Fibroblast of villous mesenchyme (primary cell): ENCODE measurements at places on chromosomes 1 and 21. TPM values are rescaled to one million over a fixed set of nuclear protein-coding genes. Genes with fewer than 3 reads are reported as not detected.

- DNase-seq, result no peak
Measured at GRCh38 chr1:11796036-11796828, 9.5 kb downstream of the MTHFR start.

DNA sequence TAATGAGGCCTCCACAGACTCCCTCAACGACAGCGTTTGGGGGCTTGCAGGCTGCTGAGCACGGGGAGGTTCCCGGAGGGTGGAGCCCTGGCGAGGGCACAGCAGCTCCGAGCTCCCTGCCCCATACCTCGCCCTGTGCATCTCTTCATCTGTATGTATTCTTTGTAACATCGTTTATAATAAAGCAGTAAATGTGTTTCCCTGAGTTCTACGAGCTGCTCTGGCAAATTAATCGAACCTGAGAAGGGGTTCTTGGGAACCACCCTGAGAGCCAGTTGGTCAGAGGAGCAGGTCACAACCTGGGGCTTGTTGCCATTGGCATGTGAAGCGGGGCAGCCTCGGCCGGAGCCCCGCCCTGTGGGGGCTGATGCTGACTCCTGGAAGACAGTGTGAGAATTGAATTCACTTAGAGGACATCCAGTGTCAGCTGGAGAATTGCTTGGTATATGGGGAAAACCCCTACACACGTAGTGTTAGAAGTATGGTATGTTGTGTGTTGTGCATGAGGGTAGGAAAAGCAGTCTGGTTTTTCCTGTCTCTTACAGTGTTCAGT, 11.5 kb downstream of the SLC37A1 start:
- DNase-seq, result no peak

DNA sequence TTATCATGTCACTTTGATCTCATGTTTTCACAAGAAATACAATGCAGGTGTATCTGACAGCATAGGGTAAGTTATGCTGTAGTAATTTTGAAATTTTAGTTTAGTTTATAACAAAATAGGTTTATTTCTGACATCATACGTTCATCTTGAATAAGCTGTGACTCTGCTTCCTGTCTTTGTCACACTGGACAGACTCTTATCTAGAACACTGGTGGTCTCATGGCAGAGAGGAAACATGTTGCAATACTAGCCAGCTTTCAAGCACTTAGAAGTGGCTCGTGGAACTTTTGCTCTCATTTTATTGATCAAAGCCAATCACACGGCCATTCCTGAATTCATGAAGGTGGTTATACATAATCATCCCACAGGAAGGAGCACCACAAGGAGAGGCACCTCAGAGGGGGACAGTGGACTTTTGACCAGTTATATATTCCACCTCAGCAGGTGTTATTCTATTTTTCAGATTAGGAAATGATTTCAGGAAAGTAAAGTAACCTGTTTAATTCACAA, 46.5 kb downstream of the CYP2J2 start:
- no peak for DNase-seq

GRCh38 chr1:20930427-20930826, 143.3 kb upstream of the HP1BP3 start:
- DNase-seq, result no peak

- no peak for DNase-seq
Measured at GRCh38 chr21:32543975-32544374, 41.3 kb downstream of the TCP10L start.

DNA sequence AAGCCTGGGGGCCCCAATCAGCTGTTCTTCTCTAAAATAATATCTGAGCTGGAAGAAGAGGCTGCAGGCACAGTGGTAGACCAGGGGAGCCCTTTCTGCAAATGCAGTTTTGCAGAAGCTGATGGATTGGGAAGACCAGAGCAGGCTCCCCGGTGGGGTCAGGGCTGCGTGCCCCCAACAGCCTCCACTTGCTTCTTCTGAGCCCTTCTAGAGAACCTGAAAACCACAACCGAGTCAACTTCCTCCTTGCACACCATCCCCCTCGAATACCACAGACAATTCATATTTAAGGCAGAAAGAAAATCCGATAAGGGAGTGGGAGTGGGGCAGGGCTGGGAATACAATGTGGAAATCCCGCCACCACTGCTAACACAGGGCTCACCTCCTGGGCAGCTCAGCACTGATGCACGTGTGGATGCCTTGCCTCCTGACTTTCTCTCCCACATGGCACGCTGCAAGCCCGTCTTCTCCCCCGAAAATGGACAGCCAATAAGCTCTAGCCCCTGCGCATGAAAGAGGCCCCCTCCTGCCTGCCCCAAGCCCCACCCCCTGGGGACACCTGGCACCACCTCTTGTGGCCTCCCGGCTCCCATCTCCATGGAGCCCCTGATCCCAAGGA, 25.4 kb upstream of the ALDH4A1 start:
- no peak for DNase-seq

DNA sequence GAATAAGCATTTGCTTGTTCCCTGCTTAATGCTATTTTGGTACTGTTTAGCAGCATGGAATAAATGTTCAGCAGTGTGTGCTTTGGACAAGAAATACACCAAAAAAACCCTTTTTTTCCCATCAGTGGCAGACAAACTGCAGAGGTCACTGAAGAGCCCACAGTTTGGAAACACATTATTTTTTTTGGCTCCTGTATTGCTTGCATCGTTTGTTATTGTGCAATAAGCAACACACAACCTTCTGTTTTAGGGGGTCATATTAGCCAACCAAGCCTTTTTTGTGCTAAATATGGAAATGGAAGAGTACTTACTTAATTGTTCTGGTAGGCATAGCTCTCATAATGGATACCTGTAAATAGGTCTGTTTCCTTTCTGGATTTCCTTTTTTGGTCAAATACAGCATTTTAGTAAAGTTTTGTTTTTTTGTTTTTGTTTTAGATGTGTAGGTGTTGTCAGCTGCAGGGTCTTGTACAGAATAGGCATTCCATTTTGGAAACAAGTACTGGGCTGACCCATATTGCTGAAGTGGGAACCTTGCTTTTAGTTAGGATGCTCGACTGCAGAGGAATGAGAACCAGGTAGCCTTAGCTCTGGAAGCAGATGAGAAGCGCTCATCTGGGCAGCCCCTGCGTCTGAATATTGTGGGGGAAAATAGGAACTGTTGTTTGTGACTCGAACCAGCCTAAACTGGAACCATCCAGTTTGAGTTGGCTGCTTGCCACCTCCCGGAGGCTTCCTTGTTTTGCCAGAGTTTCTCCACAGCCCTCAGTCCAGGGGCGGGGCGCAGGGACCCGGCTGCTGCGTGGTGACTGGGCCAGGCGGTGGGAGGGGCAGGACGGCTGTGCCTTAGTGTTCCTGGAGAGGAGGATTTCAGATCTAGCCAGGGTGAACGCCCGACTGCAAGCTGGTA, 38.4 kb downstream of the SPEN start:
- peak; percentile 95 for DNase-seq

DNA sequence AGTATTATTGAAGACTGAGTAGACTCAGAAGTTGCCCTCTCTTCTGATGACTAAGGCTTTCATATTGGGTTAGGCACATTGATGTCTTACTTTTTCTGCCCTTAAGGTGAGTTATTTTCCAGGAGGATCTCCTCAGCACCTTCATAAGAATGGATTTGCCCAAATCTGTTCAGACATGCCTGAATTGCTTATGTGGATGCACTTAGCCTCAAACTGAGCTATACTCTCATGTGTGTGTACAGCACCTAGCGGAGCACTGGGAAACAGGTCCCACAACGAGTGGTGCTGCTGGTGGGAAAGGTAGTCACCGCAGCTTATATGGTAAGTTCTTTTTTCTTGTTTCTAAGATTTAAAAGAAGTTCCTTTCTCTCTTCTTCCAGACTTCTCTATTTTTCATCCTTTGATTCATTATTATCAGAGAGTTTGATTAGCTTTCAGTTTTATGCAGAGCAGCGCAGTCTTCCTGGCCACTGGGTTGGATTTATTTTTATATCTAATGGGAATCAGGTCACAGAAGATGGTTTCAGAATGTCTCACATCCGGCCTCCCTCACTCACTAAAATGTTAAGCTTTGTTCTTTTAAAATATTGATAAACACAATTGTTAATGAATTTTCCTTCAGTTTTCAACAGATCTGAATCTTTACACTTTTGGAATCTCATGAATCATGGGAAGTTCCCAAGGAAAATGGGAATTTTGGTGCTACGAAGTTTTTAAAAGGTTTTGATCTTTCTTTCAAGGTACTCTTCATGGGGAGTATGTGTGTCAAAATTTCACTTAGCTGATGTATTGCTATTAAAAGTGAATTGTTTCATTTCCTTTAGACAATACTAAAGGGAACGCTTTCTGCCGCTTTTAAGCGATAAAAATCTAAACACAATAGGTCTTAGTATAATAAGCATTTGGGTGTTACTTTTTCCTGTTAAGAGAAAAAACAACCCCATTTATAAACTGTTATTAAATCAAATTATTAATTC, 58.5 kb downstream of the EXTL2 start:
- no peak for DNase-seq

- DNase-seq, result no peak
Measured at GRCh38 chr1:115677182-115677555, 35.4 kb downstream of the VANGL1 start.

DNA sequence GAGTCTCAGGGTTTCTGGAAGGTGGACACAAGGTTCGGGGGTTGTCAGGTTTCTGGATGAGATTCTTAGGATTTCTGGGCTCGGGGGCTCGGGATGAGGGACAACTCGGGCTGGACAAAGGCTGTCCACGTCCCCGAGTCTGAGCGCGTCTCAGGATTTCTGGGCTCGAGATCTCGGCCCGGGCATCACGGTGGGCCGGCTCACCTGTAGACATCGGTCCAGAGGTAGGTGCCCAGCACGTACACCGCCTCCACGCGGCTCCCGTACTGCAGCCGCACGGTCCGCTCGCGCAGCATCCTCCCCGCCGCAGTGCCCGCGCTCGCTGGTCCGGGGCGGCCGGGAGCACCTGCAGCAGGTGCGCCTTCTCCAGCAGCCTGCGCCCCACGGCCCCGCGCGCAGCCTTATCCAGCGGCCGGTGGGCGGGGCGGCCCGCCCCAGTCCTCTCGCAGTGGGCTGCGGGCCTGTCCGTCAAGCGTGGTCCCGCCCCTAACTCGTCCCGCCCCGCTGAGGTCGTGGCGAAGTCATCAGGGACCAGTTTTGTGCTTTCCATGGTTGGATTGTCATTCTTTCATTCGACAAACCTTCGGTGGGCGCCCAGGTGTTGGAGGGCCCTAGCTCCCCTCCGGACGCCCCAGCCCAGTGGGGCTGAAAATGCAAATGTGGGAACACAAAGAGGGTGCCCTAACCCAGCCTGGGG, at the start of gene PADI2:
PADI2 (minus strand) TSS at position 376 of the 697 bp plus-strand sequence; CDS start at position 296, 80 bp downstream.
- DNase-seq, result peak; percentile 29

DNA sequence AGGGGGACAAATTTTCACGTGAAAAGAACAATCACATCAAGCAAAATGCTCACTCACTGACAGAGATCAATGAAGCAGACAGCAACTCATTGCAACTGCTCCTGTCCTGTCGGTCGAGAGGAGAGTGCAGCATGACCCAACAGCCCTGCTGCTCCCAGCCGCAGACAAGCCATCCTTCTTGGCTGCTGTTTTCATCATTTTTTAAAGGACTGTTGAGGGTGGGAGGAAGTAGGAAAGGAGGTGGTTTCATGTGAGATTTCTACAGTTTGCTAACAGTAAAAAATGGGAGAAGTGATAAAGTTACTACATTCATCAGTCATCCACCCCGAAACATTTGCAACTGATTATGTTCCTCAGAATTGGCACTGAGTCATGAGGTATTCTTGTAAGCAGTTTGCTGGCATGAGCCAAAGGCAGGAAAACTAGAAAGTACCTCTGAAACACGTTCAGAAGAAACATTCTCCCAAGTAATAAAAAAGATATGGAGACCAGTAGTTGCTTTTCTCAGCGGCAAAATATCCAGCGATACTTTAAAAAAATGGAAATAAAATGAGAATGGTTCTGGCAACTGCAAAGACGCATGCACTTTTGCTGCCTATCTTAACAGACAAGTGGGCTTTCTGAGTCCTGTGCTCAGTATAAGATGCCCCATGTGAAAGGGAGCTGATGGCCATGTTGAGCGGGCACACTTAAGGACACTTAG, 72.0 kb upstream of the CLDN14 start:
- DNase-seq, result peak; percentile 69

DNA sequence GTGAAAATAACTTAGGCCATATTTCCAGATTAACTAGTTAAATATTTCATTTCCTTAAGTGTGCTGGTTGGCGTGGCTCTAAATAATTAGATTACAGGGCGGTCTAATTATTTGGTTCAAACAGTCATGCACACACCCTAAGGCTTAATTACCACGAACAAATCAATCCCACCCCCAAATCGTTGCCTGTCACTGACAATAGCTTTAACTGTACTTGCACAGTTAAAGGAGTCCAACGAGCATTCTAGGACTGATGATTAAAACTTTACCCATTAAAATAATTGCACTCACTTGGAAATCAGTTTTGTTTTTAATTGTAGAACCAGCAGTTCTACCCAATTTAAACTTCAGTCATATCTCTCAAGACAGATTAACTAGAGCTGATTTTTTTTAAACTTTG, 1.5 kb upstream of the POU2F1 start:
- no peak for DNase-seq

- no peak for DNase-seq
Measured at GRCh38 chr1:37237948-37238347, 203.6 kb upstream of the GRIK3 start.

DNA sequence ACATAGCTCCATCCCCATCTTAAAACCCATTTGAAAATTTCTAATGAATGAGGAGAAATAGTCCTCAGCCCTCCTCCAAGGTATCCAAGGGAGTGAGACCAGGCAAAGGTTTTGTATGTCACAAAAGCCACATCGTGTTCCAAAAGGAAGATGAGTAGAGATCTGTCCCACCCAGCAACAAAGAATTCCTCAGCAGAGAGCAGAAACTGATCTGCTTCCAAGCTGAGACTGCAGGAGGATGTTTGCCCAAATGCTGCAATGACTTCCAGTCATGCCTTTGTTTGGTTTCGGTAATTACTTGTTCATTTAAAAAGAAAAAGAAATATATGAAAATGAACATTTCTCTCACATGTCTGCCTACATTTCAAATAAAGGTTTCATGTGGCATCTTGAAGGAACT, 186.9 kb downstream of the SETD4 start:
- DNase-seq, result no peak

GRCh38 chr1:3052501-3052900, 16.5 kb upstream of the PRDM16 start:
- DNase-seq, result no peak

- DNase-seq, result no peak
Measured at GRCh38 chr1:222046684-222047263, 304.9 kb upstream of the DUSP10 start.

DNA sequence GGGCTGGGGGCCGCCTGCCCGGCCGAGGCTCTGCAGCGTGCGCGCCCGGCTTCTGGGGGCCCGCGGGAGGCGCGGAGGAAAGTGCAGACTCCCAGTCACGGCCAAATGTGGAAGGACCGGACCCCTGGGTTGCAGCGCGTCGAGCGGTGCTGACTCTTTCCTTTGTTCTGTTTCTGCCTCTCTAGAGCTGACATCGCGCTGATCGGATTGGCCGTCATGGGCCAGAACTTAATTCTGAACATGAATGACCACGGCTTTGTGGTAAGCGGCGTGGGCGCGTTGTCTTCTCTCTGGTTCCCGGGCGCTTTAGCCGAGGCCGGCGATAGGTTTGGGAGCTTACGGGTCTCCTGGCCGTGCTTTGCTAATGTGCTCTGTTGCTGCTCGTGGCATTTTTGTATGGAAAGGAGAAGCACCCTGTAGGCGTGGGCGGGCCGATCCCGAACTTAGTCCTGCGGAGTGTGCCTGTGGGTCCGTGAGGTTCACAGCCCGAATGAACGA, 629 bp downstream of the PGD start:
- peak; percentile 46 for DNase-seq

- peak; percentile 97 for DNase-seq
Measured at GRCh38 chr1:158149577-158150269, 31.0 kb upstream of the CD1D start.

GRCh38 chr1:185468626-185469025, 151.6 kb upstream of the IVNS1ABP start:
- no peak for DNase-seq

Gene SPRR2F
- total RNA-seq, result not detected in 2 replicates

Gene TMEM269
- total RNA-seq, result under 0.01 TPM in 2 replicates

Gene OR6K3
- not detected in 2 replicates for total RNA-seq

Gene SERPINC1
- total RNA-seq, result not detected in 2 replicates

Gene AGL
- 11.6 and 12.5 TPM in 2 replicates for total RNA-seq
